Smooth muscle cell of the brain vasculature (primary cell): ENCODE measurements at places on chromosomes 12 and 14.

GRCh38 chr14:92207012-92207927, 85.5 kb downstream of the CPSF2 start:
- no peak for DNase-seq

DNA sequence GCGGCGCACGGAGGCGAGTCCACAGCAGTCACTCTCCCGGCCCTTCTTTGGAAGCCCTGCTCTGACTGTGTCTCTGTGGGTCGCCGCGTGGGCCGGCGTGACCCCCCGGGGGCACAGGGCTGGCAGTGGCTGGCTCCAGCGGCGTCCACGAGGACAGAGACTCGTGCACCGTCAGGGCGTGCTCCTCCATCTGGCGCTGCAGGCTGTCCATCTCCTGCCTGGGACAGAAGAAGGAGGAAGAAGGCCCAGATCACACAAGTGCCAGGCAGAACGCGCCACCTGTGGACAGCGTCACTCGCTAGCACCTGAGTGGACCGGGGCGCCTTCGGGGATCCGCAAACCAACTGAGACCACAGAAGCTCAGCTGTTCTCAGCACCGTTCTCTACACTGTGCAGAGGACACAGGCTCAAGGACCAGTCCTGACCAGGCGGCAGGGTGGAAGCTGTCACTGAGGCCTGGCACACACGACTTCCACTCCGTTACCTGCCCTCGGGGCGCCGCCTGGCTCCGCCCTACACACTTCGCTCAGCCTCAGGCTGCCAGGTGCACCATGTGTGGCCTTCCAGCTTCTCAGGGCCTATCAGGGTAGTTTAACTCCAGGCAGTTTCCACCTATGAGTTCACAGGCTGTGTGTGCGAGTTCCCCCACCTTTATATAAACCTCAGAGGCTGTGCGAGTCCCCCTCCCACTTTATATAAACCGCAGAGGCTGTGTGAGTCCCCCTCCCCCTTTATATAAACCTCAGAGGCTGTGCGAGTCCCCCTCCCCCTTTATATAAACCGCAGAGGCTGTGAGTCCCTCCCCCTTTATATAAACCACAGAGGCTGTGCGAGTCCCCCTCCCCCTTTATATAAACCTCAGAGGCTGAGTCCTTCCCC, 11.7 kb upstream of the ANKLE2 start:
- no peak for DNase-seq

DNA sequence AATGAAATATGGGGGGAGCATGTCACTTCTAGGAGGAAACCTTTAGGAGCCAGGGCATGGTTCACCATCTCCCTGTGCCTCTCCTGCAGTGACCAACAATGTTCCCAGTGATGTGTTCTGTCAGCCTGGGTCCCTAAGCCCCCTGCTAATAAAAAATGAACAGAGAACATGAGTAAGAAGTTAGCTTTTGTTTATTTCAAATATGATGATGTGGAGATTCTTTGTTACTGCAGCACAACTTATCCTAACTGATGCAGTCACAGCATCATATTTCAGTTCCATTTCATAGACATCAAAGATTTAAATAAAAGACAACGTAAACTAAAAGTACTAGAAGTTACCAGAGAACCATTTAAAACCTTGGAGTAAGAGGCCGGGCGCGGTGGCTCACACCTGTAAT, 43.9 kb downstream of the SERPINA3 start:
- no peak for DNase-seq

DNA sequence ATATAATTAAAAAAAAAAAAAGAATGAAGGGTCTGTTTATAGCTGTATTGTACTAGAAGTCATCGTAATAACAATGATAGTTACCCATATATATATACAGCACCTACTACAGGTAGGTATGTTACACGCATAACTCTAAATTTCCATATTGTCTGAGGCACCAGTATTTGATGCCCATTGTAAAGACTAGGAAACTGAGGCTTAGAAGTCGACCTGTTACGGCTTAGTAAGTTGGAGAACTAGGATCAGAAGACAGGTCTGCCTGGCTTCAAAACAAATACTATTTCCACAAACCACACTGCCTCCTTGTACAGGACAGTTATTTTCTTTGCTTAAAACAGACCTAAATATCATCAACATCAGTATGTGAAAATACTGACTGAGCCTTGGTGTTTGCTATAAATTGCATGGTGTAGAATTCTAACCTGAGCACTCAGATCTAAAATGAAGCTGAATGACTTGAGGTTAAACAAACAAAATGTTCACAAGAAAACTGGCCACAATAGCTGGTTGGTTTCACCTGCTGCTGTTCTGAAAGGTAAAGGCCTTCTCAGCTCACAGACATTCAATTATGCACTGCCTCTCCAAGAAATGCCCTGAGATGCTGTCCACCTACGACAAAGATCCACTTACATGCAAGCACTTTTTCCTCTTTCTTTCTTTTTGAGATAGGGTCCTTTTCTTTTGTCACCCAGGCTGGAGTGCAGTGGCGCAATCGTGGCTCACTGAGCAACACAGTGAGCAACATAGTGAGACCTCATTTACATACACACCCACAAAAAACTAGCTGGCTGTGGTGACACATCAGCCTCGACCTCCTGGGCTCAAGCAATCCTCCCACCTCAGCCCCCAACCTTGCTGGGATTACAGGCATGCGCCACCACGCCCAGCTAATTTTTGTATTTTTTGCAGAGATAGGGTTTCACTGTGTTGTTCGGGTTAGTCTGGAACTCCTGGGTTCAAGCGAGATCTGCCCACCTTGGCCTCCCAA, 35.7 kb downstream of the SSH1 start:
- DNase-seq, result no peak

DNA sequence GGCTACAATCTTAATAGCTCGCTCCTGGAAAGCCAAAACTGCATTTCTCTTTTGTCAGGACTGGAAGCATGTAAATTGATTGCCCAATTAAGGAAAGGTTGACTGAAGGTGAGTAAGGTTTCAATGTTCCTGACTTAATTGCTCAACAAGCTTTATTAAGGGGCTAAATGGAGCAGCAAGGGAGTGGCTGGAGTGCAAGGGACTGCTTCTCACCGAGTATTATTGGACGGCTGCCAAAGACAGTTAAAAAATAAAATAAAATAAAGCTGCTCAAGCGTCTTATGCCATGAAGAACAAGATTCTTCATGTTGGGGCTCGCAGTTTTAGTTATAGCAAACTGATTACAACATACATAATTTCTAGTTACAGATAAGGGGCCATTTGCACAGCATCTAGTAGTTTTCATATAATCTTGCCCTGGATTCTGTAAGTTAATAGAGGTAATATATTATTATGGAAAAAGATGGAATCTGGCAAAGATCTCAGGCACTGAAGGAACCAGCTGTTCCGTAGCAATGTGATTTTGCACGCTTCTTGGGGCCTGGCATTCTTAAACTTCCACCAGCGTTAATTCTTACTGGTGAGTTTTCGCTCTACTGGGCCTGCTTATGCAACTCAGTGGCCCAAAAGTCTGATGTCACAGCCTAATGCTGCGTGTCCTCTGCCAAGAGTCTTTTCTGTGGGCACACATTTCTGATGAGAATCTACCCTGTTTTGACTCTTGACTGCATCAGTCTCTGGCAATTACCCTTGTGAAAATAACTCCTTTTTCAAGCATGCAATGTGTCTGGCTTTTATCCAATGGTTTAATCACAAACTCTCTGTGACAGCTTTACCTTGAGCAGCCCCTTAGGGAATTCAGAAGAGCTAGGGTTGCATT, 108.5 kb downstream of the SLC38A1 start:
- no peak for DNase-seq

GRCh38 chr14:42277840-42278239, 671.2 kb downstream of the LRFN5 start:
- DNase-seq, result no peak

DNA sequence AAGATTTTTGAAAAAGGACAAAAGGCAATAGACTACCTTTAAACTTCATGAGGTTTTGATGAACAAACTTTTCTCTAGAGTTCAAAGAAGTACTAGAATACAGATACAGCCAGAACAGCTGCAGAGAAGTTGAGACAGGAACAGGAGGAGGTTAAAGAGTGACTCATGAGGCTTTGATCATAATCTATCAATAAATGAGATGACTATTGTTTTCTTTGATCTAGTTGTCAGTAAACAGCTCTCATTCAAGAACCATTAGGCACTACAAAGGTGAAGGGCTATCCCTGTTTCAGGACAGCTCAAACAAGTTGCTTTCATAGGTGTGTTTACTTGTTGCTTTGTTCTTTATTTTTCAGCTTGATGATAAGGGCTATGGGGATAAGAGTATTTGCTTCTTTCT, 2.4 kb downstream of the WASHC3 start:
- DNase-seq, result no peak

DNA sequence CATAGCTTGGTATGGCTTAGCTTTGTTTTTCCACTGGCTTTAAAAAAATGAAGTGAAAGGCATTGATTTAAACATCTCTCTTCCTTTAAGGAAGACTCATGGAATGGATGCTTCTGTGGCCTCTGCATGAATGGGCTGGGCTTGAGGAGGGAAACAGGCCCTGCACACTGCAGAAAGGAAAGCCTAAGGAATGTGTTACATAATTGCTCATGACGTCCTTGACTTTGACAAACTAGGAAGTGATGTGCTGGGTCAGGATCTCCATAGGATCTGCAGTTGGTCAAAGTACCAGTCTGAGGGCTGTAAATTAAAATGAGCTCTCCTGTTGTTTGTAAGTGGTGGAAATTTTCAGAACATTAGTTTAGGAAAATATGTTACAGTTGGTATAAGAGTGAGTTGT, 12.7 kb downstream of the SAMD4A start:
- DNase-seq, result no peak
